Glutamatergic neuron (in vitro differentiated cells): ENCODE measurements at places on chromosomes 3 and 15. TPM values are rescaled to one million over a fixed set of nuclear protein-coding genes. Genes with fewer than 3 reads are reported as not detected.

The FBLN2 gene
- 2.1 TPM for total RNA-seq

The GPR149 gene
- total RNA-seq = 0.25 TPM

The STAB1 gene
- 6.3 TPM for total RNA-seq

The TMC3 gene
- not detected for total RNA-seq

DNA sequence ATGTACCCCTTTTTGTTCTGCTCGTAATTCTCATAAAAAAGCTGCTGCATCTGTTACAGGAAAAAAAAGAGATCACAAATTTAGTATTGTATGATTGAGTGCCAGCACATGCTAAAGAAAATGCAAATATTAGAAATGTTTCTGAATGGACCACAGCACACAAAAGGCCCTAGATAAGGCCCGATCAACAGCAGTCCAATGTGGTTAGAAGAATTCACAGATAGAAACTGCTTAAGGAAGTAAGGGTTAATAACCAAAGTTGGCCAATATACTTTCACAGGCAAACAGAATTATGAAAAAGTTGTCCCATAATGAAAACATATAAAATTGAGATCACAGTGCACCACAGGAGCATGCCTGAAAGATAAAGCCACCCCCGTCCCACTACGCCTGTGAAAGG is 72.9 kb downstream of the CHSY1 start:
- DNase-seq = no peak

DNA sequence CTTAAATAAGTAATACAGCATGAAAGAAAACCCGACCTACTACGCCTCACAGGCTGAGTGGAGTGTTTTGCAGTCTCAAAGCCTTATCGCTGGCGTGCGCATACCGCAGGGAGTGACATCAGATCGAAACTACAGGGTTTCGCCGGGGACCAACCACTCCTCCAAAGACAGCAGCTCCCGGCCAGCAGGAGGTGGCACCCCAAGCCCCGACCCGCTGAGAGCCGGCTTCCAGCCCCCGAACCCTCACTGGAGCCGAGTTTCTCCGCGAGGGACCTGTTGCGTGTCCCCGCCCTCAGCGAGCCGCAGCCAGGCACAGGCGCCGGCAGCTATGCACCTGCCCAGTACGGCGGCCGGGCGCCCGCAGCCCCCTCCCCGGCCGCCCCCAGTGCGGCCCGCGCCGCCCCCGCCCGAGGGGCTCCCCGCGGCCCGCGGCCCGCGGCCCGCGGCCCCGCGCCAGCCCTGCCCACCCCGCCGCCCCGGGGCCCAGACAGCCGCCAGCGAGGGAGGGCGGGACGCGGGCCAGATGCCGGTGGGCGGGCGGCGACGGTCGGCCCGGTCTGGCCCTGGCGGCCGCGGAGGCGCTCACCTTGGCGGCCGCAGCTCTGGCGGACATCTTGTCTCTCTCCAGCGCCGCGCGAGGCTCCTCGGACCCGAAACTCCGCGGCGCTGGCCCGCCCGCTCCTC is 710 bp downstream of the TJP1 start:
- DNase-seq = peak; percentile 75
